Cerebellar nuclear complex (tissue), 1 donor: ENCODE measurements at places on chromosomes 5 and 9.

- DNase-seq, result no peak
Observed at GRCh38 chr5:138654281-138654867, 79.2 kb upstream of the HSPA9 start.

- DNase-seq, result no peak
Observed at GRCh38 chr5:178216088-178216534, 11.8 kb downstream of the HNRNPAB start.

GRCh38 chr9:37281541-37281940, 141.0 kb upstream of the GRHPR start:
- no peak for DNase-seq

DNA sequence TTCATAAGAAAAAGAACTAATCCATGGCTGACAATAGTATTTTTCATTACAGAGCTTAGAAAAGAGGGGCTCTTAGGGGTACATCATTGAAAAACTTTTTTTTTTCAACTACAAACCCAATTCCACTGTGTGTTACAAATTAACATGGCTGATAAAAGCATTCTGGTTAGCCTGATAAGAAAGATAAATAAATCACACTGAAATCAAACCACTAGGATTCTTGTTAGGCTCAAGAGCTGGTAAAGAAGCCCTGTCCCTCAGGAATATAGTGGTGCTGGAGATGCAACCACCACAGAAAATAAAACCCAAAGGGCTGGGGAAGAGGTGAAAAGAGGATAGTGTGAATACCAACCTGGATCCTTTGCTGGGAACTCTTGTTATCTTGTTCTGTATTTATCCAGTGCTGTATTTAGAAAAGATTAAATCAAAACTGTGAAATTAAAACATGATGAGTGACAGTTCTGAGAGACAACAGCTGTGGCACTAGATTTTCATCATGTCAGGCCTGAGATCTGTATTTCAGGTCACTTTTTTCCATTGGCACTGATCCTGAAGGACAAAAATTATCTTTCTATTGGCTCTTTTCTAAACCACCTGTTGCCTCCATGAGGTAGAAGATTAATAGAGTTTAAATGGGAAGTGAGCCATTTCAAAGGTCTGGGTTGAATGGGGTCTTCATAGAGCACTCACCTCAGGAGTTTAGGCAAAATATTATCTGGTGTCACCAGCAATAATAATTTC, 118.6 kb downstream of the ARRDC3 start:
- DNase-seq, result no peak

DNA sequence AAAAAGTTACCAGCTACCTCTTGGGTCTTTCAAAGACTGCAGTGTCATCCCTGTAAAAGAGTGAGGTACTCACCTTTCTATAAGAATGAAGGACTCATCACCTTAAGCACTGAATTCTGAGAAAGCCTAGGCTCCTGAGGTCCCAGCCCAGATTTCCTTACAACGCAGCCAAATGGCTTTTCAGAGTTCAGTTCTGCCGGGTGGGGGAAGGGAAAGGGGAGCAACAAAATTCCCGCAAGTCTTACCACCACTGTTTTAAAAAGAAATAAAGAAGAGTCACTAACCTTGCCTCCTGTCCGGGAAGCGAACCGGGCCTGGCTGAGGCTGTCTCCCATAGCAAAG, 373 bp downstream of the ADAMTS12 start:
- no peak for DNase-seq

- no peak for DNase-seq
Observed at GRCh38 chr9:76323490-76323889, 70.7 kb downstream of the RFK start.

DNA sequence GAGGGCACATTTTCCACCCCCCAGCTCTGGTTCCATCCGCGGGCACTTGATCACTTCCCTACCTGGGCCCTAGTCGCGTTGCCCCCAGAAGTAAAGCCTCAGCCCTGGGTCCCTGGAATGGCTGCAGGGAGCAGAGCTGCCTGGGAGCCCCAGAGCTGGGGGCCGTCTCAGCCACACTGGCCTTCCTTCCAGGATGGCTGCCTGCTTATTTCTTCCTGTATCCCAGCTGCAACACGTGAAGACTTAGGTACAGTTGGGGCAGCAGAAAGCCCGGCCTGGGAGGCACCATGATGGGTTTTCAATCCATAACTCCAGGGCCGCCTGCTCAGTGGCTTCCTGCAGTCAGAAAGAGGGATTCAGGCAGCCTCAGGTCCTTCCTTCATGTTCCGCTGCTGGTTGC, 232.3 kb downstream of the IRX2 start:
- DNase-seq, result no peak

DNA sequence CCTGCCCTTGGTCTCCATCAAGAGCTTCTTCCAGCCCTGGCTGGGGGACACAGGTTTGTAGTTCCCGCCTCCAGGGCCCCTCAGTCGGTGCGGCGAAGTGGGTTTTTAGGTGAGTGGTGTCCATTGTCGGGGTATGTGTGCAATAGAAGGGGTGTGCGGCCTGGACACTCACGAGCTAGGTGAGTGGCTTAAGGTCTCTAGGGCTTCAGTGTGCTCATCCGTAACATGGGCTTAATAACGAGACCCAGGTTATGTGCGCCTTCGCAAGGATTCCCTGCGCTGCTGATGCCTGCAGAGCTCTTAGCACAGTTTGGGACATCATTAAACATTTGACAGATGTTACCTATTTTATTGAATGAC, 656 bp downstream of the CEP78 start:
- no peak for DNase-seq

- no peak for DNase-seq
Observed at GRCh38 chr5:145161391-145161790, 673.8 kb downstream of the PRELID2 start.

DNA sequence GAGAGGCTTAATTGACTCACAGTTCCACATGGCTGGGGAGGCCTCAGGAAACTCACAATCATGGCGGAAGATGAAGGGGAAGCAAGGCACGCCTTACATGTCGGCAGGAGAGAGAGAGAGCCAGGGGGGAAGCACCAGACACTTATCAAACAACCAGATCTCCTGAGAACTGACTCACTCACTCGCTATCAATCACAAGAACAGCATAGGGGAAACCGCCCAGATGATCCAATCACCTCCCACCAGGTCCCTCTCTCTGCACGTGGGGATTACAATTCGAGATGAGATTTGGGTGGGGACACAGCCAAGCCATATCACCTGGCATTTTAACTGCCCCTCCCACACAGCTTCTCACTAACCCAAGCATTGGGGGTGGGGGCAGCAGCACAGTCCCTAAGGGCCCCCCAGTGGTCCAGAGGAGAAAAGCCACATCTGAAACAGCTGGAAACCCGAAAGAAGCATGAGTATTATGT, 76.1 kb upstream of the ASS1 start:
- no peak for DNase-seq

GRCh38 chr5:86748538-86749105, 130.9 kb downstream of the COX7C start:
- no peak for DNase-seq

DNA sequence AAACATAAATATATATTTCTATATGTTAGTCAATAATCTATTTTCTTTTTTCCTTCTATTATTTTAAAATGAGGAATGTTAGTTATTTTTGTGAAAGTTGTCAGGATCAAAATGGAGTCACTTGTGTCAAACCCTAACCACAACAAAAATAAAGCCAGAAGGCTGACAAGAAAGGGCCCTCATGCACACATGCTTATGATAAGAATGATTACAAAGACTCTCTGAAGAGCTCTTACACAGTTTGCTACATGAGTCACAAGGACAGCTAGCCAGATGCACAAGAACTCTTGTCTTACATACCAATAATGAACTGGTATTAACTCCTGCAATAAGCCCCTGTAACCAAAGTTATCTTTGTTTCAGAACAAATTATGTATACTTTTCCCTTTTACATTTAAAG, 64.7 kb downstream of the GGTA1 start:
- no peak for DNase-seq

- no peak for DNase-seq
Observed at GRCh38 chr9:124855944-124856765, 2.9 kb downstream of the WDR38 start.

DNA sequence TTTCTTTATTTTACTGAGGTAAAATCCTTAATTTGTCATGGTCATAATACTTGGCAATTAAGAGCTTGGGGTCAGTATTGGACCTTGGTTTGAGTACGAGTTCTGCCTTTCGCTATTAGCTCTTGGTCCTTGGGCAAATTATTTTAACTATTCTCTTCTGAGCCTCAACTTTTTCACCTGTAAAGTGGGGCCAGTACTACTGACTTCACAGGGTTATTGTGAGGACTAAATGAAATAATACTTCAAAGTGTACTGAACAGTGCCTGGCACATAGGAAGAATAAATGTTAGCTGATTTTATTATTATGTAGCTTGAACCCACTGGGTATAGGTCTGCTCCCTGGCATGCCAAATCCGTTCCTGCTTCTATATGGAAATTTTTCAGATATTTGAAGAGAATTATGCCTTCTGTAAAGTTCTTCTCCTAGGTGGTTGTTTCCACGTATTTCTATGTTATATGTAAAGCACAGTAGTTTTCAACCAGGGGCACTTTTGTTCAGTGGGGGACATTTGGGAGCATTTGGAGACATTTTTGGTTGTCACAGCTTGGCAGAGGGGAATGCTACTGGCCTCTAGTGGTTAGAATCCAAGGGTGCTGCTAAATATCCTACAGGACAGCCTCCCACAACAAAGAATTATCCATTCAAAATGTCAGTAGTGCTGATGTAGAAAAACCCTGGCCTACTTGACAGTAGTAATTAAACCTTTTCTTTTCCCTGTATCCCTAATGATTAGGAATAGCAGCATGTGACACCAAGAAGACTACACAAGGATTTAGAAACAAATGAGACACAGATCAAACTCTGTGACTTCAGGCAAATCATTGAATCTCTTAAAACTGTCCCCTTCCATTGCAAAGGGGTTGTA, 4.5 kb downstream of the RCL1 start:
- DNase-seq, result no peak

DNA sequence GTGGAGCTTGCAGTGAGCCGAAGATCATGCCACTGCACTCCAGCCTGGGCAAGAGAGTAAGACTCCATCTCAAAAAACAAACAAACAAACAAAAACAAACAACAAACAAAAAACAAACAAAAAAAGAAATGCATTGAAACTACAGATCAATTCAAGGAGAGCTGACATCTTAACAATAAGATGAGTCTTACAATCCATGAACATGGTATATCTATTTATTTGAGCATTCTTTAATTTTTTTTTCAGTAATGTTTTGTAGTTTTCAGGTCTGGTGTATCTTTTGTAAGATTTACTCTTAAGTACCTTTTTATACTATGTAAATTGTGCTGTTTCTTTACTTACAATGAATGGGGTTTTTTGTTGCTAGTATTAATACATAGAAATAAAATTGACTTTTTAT, 140.1 kb upstream of the DAPK1 start:
- DNase-seq, result no peak
